ENCODE measurements at places on chromosomes 5 and 9.

- no peak for DNase-seq
- no peaks in the 10 kb centered on the region for H3K36me3 ChIP-seq
- H3K27ac ChIP-seq: no peak overlapping the region
- no peaks in the 10 kb centered on the region for H3K27me3 ChIP-seq
These were observed 189.0 kb downstream of the HCN1 start for GRCh38 chr5:45507178-45507577.

DNA sequence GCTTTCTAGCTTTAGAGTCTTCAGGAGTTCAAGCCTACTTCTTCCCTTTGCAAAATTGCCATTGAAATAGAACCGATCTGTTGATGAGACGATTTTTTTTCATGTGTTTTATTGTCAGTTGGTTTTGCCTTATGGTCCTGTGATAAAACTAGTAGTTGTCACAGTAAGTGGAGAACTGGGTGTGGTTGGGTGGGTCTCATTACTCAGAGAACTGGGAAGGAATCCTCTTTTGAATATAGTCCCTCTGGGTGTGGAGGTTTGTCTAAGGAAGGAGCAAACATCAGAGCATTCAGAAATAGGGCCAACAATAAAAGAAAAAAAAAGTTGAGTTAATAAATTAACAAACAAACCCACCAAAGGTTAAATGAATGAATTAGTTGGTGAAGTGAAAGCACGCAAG is 69.0 kb downstream of the ALDH1A1 start:
- no peaks in the 10 kb centered on the region for H3K4me1 ChIP-seq
- H3K4me3 ChIP-seq: no peak overlapping the region
- no peaks in the 10 kb centered on the region for H3K36me3 ChIP-seq
- H3K27me3 ChIP-seq: no peaks in the 10 kb centered on the region
- no peak for DNase-seq

DNA sequence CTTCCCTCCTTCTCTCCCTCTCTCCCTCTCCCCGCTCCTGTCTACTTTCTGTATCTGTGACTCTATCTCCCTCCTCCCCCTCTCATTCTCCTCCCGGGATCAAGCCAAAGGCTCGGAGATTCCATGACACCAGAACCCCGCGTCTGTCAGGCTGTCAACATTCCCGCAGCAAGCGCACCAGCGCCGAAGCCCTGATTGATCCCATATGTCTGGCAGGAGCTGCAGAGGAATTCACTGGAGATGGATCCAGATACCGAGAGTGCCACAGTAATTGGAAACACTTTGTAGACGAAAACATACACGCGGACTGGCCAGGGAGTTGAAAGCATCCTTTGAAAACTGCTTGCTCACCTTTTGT is 300 bp upstream of the SVEP1 start:
- no peak overlapping the region for H3K27ac ChIP-seq
- DNase-seq: peak; percentile 78
- peak overlapping the region; percentile 63 for H3K4me3 ChIP-seq
- H3K36me3 ChIP-seq: no peaks in the 10 kb centered on the region

DNA sequence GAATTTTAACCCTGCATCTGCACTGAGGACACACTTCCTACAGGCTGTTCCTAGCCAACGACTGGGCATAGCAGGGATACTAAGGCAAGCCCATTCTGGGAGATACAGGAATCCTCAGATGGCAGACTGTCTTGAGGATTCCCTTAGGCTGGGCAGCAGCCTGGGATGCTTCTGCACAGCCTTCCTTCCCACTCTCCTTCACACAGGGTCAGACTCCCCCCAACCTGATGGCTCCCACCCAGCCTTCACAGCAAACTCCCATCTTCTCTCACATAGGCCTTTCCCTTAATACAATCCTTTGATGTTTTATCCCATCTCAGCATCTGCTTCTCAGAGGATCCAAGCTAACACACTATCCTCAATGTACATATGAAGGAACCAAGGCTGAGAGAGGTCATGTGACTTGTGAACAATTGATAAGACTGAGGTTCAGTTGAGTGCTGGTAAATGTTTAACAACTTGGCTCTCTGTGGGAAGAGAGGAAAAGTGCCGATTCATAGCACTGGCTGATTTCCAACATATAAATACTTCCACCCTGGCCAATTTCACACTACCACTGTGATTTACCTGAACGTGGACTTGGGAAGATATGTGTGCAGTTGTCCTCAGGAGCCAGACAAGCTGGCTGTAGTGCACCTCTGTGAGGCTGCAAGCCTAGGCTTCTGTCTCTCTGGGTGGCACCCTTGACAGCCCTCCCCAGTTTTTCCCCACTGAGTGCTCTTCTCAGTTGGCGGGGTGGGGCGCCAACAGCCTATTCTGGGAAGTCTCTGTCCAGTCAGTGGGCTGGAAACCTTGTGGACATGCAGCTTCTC is 120.2 kb upstream of the TRIM32 start:
- DNase-seq: no peak
- H3K4me1 ChIP-seq: peaks cover 6% of the 10 kb centered on the region
- no peak overlapping the region for H3K4me3 ChIP-seq
- H3K36me3 ChIP-seq: no peaks in the 10 kb centered on the region
- peak overlapping the region; percentile 42 for H3K27ac ChIP-seq

- H3K27ac ChIP-seq: peak overlapping the region; percentile 83
- no peaks in the 10 kb centered on the region for H3K27me3 ChIP-seq
- peaks cover 15% of the 10 kb centered on the region for H3K4me1 ChIP-seq
- no peak for DNase-seq
These were observed 35.0 kb upstream of the ADAMTSL1 start for GRCh38 chr9:18438951-18439350.

DNA sequence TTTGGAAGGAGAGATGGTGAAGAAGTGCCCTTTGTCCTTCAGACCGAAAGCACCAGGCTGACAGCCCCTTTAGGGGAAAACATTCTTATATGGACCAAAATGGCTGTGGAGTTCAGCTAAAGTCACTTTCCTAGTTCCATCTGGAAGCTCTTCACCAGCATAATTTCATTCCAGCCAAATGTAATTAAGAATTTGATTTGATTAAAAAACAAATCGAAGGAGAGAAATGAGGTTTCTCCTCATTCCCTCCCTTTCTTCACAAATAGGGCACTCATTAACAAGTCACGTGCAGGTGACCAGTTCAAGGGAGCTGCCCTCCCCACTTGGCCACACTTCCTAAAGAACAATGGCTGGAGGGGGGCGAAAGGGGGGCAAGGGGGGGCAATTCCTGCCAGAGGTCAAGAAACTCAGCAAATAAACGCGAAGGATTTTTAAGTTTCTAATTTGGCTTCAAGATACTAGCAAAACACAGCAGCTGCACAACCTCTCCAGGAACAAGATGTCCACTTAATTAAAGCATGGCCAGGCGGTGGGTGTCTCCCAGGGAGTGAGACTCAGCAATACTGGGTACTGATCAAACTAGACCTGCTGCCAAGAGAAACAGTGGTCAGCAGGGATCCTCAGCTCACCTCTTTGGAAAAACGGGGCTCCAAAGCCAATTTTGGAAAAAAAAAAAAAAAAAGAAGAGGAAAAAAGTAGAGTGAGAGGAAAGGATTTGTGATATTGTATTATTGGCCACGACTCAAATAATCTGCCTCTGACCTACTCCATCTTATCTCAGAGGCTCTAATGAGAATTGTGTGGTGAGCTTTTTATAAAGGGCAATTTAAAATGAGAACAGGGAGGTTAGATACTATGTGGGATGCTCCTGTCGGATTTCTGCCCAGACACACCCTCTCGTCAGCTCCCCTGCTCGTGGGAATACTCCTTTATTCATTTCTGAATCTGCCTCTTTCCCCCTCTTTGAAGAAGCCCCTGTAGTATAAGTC is 254.3 kb downstream of the ZSWIM6 start:
- no peaks in the 10 kb centered on the region for H3K27me3 ChIP-seq
- no peaks in the 10 kb centered on the region for H3K36me3 ChIP-seq
- no peaks in the 10 kb centered on the region for H3K4me1 ChIP-seq
- H3K27ac ChIP-seq: no peak overlapping the region
- peak; percentile 21 for DNase-seq
- H3K4me3 ChIP-seq: no peak overlapping the region

- no peaks in the 10 kb centered on the region for H3K4me1 ChIP-seq
- no peak for DNase-seq
- H3K27me3 ChIP-seq: no peaks in the 10 kb centered on the region
- H3K4me3 ChIP-seq: no peak overlapping the region
These were observed 433.4 kb upstream of the TNC start for GRCh38 chr9:115551396-115551795.

- peak overlapping the region; percentile 73 for H3K4me3 ChIP-seq
- peak overlapping the region; percentile 78 for H3K27ac ChIP-seq
- H3K36me3 ChIP-seq: peaks cover 16% of the 10 kb centered on the region
- no peaks in the 10 kb centered on the region for H3K4me1 ChIP-seq
These were observed 852 bp downstream of the ZNF354C start for GRCh38 chr5:179061025-179061424.

- no peak overlapping the region for H3K27ac ChIP-seq
- no peaks in the 10 kb centered on the region for H3K27me3 ChIP-seq
- H3K4me1 ChIP-seq: no peaks in the 10 kb centered on the region
- no peak for DNase-seq
These were observed 38.4 kb downstream of the IRX1 start for GRCh38 chr5:3634061-3634460.

- DNase-seq: no peak
- peak overlapping the region; percentile 85 for H3K27ac ChIP-seq
- H3K4me3 ChIP-seq: no peak overlapping the region
- H3K27me3 ChIP-seq: peaks cover 10% of the 10 kb centered on the region
These were observed 213.7 kb downstream of the ROR2 start for GRCh38 chr9:91736311-91736710.

DNA sequence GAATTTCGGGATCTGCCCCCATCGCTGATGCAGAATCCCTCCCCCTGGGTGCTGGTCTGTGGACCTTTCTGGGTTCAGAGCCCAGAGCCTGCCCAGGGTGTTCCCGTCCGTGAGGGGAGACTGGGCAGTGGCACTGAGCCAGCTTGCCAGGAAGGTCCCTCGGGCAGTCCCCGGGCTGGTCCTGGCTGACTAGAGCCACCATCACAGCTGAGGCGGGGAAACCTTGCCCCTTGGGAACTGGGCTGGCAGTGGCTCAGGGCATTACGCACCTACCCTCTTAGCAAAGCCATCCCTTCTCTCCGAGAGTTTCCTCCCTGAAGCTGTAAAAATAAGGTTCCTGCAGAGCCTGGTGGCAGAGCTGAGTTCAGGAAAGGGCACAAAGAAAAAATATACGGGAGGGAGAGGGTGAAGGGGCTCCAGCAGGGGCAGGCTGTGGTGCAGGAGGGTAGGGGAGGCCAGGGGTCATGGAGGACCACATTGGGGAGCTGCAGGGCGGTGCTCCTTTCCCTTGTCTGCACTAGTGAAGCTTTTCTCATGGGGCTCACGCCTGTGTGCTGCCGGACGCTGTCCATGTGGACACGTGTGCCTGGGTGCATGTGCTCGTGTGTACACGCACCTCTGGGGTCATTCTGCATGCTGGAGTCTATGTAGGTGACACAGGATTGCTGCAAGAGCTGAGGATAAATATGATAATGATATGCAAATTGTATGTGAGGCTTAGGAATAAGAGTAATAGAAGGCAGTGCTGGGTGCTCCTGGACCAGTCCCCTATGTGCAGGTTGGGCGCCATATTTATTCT is 118.9 kb downstream of the LHX2 start:
- DNase-seq: no peak
- H3K4me3 ChIP-seq: no peak overlapping the region
- no peaks in the 10 kb centered on the region for H3K27me3 ChIP-seq

DNA sequence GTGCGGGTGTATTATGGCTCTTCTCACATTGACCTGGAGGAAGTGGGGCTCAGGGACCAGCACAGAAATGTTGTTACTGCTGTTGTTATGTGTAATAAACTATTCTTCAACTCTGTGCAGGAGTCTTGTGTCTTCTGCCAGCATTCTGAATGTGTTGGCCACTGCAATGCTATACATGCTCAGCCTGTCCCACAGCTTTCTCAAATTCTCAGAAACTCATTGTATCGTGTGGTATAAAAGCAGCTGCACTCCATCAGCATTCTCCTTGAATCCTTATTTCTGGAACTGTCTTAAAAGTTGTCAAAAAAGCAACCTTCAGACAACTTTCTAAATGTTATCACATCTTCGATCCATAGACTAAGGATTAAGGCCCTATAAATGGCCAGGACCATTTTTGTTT is 72.0 kb downstream of the ZNF474 start:
- H3K27me3 ChIP-seq: no peaks in the 10 kb centered on the region
- no peaks in the 10 kb centered on the region for H3K36me3 ChIP-seq
- H3K27ac ChIP-seq: no peak overlapping the region
- peaks cover 8% of the 10 kb centered on the region for H3K4me1 ChIP-seq
- no peak for DNase-seq

DNA sequence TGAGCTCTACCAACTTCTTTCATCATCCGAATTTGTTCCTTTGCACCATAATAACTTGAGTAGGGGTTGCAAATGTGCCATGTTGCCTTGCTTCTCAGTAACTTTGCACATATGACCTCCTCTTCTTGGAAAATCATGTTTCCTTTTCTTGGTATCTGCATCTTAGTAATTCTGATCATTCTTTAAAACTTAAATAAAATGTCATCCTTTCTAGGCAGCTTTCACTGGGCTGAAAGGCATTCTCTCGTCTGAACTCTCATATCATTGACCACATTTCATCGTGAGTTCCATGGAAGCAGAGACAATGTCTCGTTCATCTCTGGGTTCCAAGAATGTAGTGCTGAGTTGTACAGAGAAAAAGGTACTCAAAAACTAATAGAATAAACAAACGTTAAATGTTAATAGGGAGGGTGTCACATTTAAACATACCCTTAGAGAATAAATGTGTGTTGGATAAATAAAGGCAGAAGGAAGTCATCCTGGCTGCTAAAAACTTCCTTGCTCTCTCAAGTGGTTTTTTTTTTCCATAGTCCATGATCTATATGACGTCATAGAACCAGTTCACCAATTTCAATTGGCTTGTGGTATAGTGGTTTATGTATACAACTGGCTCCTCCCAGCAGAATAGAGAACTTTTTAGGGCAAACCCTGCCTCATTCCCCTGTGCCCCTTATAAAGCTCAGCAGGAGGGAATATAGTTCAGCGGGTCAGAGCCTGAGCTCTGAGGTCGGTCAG is 218.1 kb upstream of the TRIM32 start:
- no peak overlapping the region for H3K27ac ChIP-seq
- no peaks in the 10 kb centered on the region for H3K27me3 ChIP-seq
- no peak for DNase-seq
- H3K36me3 ChIP-seq: no peaks in the 10 kb centered on the region
- H3K4me3 ChIP-seq: no peak overlapping the region

GRCh38 chr5:79898611-79899010 is 92.5 kb downstream of the MTX3 start:
- H3K27me3 ChIP-seq: no peaks in the 10 kb centered on the region
- no peaks in the 10 kb centered on the region for H3K4me1 ChIP-seq
- no peak for DNase-seq
- no peaks in the 10 kb centered on the region for H3K36me3 ChIP-seq
- no peak overlapping the region for H3K27ac ChIP-seq
